ENCODE measurements at places on chromosomes 4 and X. TPM values are rescaled to one million over a fixed set of nuclear protein-coding genes. Genes with fewer than 3 reads are reported as not detected.

GPRIN3 gene
- total RNA-seq, result 1.5 TPM

- no peak for DNase-seq
Measured at GRCh38 chr4:52036886-52037530, 1.1 kb downstream of the SGCB start.

DNA sequence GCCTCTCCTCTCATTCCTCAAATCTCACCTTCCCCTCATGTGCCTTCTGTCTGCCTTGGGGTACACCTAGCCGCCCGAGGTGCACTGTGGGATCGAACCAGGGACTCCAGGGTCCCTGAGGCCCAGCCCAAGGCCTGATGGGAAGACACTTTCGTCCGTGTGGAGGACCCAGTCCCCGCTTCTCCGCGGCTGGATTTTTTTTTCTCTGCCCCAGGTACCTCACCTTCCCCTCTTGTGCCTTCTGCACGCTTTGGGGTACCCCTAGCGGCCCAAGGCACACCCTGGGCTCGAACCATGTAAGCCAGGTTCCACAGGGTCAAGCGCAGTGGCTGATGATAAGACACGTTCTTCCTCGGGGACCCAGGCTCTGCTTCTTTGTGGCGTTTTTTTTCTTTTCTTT, 530.7 kb downstream of the CWH43 start:
- no peak for DNase-seq

DNA sequence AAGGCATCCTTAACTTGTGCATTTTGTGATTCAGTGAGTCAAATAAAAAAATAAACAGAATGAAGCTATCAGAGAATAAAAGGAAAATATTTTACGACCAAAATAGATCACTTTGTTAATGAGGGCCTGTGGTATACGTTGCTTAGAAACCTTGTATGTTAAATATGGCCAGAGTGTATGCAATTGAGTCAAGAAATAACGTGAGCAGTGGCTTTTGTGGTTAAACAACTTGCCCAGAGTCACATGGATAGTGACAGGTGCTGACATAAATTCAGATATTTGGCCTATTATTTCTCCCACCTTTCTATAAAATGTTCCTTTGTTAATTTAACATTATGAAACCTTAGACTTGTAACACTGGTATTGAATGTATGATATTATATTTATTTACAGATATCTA, 393.4 kb downstream of the PABPC4L start:
- no peak for DNase-seq

SLC6A14 gene
- total RNA-seq, result not detected

Data from B cell (primary cell).